ENCODE measurements at places on chromosomes 5 and 9. TPM values are rescaled to one million over a fixed set of nuclear protein-coding genes. Genes with fewer than 3 reads are reported as not detected.
A peak's percentile ranks its signal among the peaks of the same experiment; 100 is the strongest.

Gene PLEKHG4B
- total RNA-seq: 0.96 TPM

DNA sequence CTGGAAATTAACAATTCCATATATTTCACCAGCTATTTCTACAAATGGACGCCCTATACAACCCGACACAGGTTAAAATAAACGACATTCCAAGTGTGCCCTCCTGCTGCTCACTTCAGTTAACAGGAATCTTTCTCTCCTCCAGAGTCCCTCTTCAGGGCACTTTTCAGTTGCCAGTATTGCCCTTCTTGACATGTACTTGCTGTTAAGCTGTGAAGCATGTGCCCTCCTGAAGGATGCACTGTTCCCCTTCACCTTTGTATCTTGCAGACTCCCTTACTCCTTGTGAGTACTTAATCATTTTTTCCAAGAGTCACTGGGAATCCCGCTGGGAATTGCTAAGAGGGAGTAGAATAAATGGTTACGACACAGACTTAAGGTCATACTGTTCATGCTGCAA is 364.1 kb downstream of the CTNND2 start:
- H3K4me3 ChIP-seq: no peak overlapping the region
- H3K27me3 ChIP-seq: no peaks in the 10 kb centered on the region
- H3K4me1 ChIP-seq: no peaks in the 10 kb centered on the region
- no peaks in the 10 kb centered on the region for H3K36me3 ChIP-seq

GRCh38 chr5:108898707-108899106 is 151.0 kb downstream of the FER start:
- no peaks in the 10 kb centered on the region for H3K27me3 ChIP-seq
- DNase-seq: no peak

GRCh38 chr9:124717597-124717996 is 53.5 kb downstream of the NR6A1 start:
- no peak for DNase-seq
- no peak overlapping the region for H3K4me3 ChIP-seq
- no peaks in the 10 kb centered on the region for H3K27me3 ChIP-seq
- no peaks in the 10 kb centered on the region for H3K36me3 ChIP-seq
- H3K27ac ChIP-seq: no peak overlapping the region
- H3K4me1 ChIP-seq: no peaks in the 10 kb centered on the region

DNA sequence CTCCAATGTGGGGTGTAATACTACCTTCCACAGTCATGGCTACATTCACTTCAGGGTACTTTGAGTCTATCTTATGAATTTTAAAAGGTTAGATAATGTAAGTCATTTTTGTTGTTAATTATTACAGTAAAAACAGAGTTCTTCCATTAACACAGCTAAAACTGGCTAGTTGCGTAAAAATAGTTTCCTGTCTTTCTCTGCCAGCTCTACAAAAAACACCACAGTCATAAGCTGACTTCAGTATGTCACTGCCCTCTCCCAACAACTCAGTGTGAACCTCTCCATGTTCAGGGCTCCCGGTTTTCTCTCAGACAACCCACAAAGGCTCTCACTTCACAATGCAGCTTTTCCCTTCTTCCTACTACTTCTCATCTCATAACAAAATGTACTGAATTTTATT is 84.8 kb upstream of the ITGA1 start:
- H3K27me3 ChIP-seq: no peaks in the 10 kb centered on the region
- no peak overlapping the region for H3K27ac ChIP-seq
- no peak for DNase-seq

DNA sequence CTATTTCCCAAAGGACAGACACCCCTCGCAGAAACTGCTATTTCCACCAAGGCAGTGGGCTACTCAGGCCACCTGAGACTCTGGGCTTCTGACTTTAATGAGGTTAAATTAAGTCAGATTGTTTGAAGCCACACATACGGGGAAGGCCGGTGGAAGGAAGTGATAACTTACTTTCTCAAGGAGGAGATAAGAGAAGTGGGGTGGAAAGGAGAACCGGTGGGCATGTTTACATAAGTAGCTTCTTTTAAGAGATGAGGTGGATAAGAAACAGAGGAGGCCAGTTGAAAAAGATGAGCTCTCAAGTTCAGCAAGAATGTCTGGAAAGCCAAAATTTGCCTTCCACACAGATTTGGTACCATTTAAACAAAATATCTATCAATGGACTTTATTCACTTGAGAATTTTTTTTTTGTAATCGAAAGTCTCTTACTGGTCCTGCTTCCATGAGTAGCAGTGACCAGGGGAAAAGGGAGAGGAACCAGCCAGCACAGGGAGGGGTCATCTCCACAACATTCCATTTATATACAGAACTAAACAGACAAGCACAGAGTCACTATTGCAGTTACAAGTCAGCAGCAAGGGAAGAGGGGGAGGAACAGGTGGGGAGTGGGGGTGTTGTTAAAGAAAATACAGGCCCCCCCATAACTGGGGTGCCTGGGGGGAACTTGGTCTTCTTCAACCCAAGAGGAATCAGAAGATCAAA is 20.0 kb downstream of the CCDC125 start:
- H3K27ac ChIP-seq: no peak overlapping the region
- no peak for DNase-seq
- no peaks in the 10 kb centered on the region for H3K27me3 ChIP-seq
- no peaks in the 10 kb centered on the region for H3K4me1 ChIP-seq
- no peak overlapping the region for H3K4me3 ChIP-seq

Gene PCDHGB1
- 1.2 TPM for total RNA-seq

Gene GRM6
- total RNA-seq: not detected

Gene C5orf52
- not detected for total RNA-seq

Gene IL17B
- total RNA-seq: not detected

DNA sequence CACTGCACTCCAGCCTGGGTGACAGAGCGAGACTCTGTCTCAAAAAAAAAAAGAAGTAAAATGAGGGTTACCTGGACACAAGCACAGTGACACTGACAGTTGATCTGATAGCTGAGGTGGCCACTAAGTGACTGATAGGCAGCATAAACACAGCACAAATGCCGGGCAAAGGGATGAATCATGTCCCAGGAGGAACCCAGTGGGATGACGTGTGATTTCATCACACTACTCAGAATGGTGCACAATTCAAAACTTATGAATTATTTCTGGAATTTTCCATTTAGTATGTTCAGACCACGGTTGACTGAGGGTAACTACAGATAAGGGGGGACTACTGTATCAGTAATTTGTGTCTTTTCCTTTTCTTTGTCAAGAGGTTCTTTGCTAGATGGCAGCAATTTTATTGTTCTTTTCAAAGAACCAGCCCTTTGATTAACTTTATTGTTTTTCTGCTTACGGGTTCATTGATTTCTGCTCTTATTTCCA is 34.3 kb upstream of the RNF130 start:
- no peak overlapping the region for H3K4me3 ChIP-seq
- H3K27me3 ChIP-seq: no peaks in the 10 kb centered on the region
- no peaks in the 10 kb centered on the region for H3K4me1 ChIP-seq
- DNase-seq: peak; percentile 13

- no peak overlapping the region for H3K27ac ChIP-seq
- H3K36me3 ChIP-seq: no peaks in the 10 kb centered on the region
- no peaks in the 10 kb centered on the region for H3K27me3 ChIP-seq
- H3K4me1 ChIP-seq: no peaks in the 10 kb centered on the region
- H3K4me3 ChIP-seq: no peak overlapping the region
- DNase-seq: no peak
Measured at GRCh38 chr9:20649381-20649780, 27.1 kb upstream of the MLLT3 start.

DNA sequence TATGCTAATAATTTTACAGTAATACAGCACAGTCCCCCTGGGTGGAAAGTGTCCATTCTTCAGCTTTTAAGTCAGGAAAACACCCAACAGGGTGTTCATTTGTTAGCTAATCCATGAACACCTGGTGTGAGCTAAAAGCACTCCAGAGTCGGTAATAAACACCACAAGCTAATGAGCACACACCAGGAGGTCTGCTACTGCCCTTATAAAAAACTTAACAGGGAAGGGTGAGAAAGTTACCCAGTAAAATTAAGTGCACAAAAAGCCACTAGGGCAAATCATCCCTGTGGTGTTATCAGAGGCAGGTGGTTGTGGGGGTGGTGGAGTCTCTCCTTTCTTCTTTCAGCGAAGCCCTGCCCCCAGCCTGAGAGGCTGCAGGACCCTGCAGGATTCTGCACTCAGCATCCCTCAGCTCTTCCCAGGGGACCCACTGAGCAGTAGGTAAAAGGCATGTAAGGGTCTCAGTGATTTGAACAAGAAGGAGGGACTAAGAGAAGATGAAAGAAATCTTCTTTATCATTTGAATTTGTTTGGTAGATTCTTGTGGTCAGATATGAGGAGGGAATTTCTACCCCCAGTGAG is 14.4 kb downstream of the GDNF start:
- DNase-seq: no peak
- no peaks in the 10 kb centered on the region for H3K36me3 ChIP-seq
- peaks cover 7% of the 10 kb centered on the region for H3K27me3 ChIP-seq
- no peak overlapping the region for H3K27ac ChIP-seq

Gene ANXA1
- 479 TPM for total RNA-seq

GRCh38 chr5:130963798-130964197 is 201.3 kb downstream of the HINT1 start:
- no peaks in the 10 kb centered on the region for H3K36me3 ChIP-seq
- no peak overlapping the region for H3K27ac ChIP-seq
- no peak overlapping the region for H3K4me3 ChIP-seq
- H3K4me1 ChIP-seq: no peaks in the 10 kb centered on the region
- H3K27me3 ChIP-seq: no peaks in the 10 kb centered on the region

GRCh38 chr5:141384471-141385267 is 2.1 kb downstream of the PCDHGA7 start:
- no peak for DNase-seq
- no peaks in the 10 kb centered on the region for H3K27me3 ChIP-seq
- H3K27ac ChIP-seq: no peak overlapping the region
- H3K36me3 ChIP-seq: no peaks in the 10 kb centered on the region
- H3K4me3 ChIP-seq: no peak overlapping the region

- no peaks in the 10 kb centered on the region for H3K27me3 ChIP-seq
- H3K36me3 ChIP-seq: no peaks in the 10 kb centered on the region
- no peak overlapping the region for H3K4me3 ChIP-seq
- peaks cover 31% of the 10 kb centered on the region for H3K4me1 ChIP-seq
- no peak overlapping the region for H3K27ac ChIP-seq
Measured at GRCh38 chr9:14221558-14221957, 92.4 kb downstream of the NFIB start.

Gene SPINK7
- 4.8 TPM for total RNA-seq

GRCh38 chr5:59445741-59446140 is 447.8 kb downstream of the PDE4D start:
- H3K4me1 ChIP-seq: no peaks in the 10 kb centered on the region
- no peak overlapping the region for H3K4me3 ChIP-seq
- no peaks in the 10 kb centered on the region for H3K27me3 ChIP-seq
- no peaks in the 10 kb centered on the region for H3K36me3 ChIP-seq

Gene EIF4EBP3
- total RNA-seq: 40.7 TPM

Gene ITGA2
- 54.5 TPM for total RNA-seq

Gene FGD3
- total RNA-seq: 9.2 TPM

GRCh38 chr5:1011741-1012312 is 3.2 kb downstream of the NKD2 start:
- peaks cover 41% of the 10 kb centered on the region for H3K4me1 ChIP-seq
- peak; percentile 69 for DNase-seq
- no peak overlapping the region for H3K4me3 ChIP-seq
- H3K27me3 ChIP-seq: peaks cover 50% of the 10 kb centered on the region

DNA sequence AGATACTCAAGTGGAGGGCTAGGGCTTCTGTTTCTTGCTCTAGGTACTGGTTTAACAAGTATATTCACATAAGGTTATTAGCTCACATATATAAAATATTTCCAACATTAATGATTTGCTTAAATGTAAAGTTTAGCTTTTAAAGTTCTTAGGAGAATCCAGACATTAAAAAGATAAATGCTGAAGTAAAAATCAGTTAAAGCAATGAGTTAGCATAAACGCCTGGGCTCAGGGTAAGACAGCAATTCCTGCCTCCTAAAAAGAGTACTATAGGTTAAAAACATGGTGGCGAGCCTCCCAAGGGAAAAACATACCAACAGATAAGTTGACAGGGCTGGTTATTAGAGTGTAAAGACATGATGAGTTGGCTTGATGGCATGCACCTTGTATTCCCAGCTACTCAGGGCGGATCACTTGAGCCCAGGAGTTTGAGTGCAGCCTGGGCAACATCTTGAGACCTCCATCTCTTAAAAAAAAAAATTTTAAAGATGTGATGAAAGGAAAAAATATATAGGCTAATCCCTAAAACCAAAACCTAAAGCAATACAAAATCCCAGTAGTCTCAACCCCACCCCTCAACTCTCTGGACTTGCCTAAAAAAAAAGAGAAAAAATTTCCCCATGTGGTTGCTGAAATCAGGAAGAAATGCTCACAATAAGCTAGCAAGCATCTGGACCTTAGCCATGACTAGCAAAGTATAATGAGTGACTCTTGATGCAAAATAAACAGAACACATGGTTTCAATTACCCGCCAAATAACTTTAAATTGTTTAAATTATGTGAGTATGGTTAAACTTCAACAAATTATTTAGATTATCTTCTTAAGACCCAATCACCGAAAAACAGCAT is 3.6 kb downstream of the GOLPH3 start:
- peak overlapping the region; percentile 5 for H3K4me3 ChIP-seq
- peaks cover 17% of the 10 kb centered on the region for H3K36me3 ChIP-seq
- H3K4me1 ChIP-seq: peaks cover 62% of the 10 kb centered on the region
- H3K27ac ChIP-seq: no peak overlapping the region
- DNase-seq: no peak

Gene PCDHA12
- not detected for total RNA-seq

Gene ENHO
- 3.5 TPM for total RNA-seq

Gene HAND1
- not detected for total RNA-seq

GRCh38 chr5:102819634-102820033 is 64.5 kb downstream of the PAM start:
- H3K4me1 ChIP-seq: peaks cover 10% of the 10 kb centered on the region
- no peak for DNase-seq
- no peak overlapping the region for H3K4me3 ChIP-seq
- no peaks in the 10 kb centered on the region for H3K36me3 ChIP-seq
- no peak overlapping the region for H3K27ac ChIP-seq

- no peaks in the 10 kb centered on the region for H3K36me3 ChIP-seq
- DNase-seq: peak; percentile 53
- no peak overlapping the region for H3K27ac ChIP-seq
- H3K4me1 ChIP-seq: peaks cover 56% of the 10 kb centered on the region
- H3K4me3 ChIP-seq: no peak overlapping the region
Measured at GRCh38 chr5:1007221-1007680, 1.4 kb upstream of the NKD2 start.

Gene OR1L4
- not detected for total RNA-seq

- DNase-seq: no peak
- no peak overlapping the region for H3K27ac ChIP-seq
- H3K27me3 ChIP-seq: no peaks in the 10 kb centered on the region
Measured at GRCh38 chr9:107712390-107712789, 222.8 kb upstream of the KLF4 start.

DNA sequence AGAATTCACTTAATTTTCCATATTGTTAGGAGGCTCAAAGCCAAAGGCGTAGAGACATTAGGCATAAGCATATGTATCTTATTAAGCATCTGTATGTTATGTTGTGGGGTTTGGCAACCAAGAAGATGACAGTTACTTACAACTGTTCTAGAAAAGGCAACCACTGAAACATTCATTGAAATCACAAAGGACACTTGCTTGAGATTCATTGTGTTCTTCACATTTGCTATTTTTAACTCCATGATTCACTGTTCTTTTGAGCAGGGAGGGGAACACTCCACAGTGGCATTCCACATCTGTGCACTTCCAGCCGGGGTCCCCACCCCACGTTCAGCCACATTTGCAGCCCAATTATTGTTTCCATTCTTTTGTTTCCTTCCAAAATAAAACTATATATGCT is 107.1 kb downstream of the PALM2AKAP2 start:
- DNase-seq: no peak
- H3K4me3 ChIP-seq: no peak overlapping the region
- H3K4me1 ChIP-seq: peaks cover 3% of the 10 kb centered on the region
- no peak overlapping the region for H3K27ac ChIP-seq
- H3K27me3 ChIP-seq: no peaks in the 10 kb centered on the region
- no peaks in the 10 kb centered on the region for H3K36me3 ChIP-seq

Gene GNAQ
- total RNA-seq: 16.5 TPM

Gene HTR1A
- total RNA-seq: not detected

Data from suprapubic skin (tissue), 4 donors.